Activated CD4-positive, alpha-beta T cell treated with anti-CD3 and anti-CD28 coated beads, Interleukin-2, amount 50 U/mL, for 16 hours (primary cell): ENCODE measurements at places on chromosomes 6 and 20.

- no peak for DNase-seq
These were observed 548.2 kb downstream of the PRKN start for GRCh38 chr6:162179196-162179951.

- no peak for DNase-seq
These were observed 96.8 kb downstream of the PHACTR1 start for GRCh38 chr6:12813321-12813720.

DNA sequence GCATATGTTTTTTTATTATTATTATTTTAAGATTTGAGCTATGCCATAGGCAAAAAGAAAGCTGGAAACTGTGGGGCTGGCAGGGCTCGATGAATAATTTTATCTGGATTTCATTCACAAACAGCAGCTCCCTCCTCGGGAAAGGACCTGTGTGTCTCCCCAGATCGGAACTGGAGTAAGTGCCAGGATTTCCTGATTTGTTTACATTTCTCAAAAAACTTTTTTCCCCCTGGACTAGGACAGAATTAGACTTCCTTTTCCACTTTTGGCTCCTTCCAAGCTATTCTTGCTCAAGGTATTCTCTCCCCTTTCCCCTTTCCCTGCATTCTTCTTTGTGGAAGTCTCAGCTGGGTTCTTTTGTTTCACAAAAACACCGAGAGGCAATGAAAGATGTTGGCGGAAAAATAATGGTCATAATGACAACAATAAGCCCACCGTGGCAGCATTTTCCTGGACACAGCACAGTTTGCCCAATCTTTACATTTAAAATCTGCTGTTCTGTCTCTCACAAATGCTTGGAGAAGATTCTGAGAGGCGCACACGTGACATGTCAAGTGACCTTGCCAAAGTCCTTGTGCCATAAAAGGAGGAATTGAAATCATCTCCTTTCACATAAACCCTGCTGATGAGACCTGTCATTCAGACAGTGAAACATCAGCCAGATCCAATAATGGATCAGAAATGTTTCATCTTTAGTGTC is 85.8 kb upstream of the PREP start:
- DNase-seq = no peak

- no peak for DNase-seq
These were observed 588.4 kb upstream of the CITED2 start for GRCh38 chr6:139962654-139963347.

- DNase-seq = no peak
These were observed 84.9 kb downstream of the OLIG3 start for GRCh38 chr6:137409266-137409777.

- DNase-seq = no peak
These were observed 242.8 kb upstream of the TCF21 start for GRCh38 chr6:133645966-133646740.

DNA sequence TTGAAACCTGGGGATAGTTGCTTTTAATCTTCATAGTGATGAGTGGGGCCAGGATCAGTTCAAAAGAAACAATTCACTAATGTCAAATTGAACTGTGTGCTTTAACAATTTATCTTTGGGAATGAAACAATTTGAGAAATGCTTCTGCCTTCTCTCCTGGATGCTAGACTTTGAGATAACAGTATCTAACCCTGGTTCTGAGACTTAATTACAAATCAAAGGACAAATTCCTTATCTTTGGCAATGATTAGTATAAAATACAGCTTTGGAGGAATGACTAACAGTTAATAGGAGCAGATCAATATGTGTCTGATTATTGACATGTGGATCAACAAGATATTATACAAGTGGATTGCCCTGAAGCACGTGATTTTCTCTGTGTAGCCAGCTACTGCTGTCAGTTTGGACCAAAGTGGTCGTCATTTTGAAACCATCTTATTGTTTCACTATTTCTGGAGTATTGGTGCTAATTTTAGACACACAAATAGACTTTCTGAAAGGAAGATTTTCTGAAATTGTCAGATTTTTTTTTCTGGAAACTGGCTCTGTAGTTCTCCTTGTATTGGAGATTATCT is 6.2 kb upstream of the FLRT3 start:
- DNase-seq = no peak

GRCh38 chr6:25652007-25652515 is at the start of gene SCGN:
TSS of gene SCGN (plus strand) at chr6:25652215. CDS start at chr6:25652404, 189 bp downstream.
- DNase-seq = peak; percentile 27

DNA sequence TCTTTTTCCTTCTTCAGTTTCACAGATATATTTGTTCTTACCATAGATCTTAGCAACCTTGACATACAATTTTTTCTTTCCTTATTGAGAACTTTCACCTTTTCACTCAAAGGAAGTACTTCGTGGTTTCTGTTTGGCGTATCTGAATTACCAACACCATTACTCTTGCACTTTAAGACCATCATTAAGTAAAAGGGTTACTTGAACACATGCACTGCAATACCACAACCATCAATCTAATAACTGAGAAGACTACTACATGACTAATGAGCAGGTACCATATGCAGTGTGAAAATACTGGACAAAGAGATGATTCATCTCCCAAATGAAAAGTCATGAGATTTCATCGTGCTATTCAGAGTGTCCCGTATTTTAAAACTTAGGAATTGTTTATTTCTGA is 21.7 kb upstream of the SENP6 start:
- DNase-seq = peak; percentile 65

- DNase-seq = no peak
These were observed 83.0 kb downstream of the YTHDF1 start for GRCh38 chr20:63132715-63133471.

GRCh38 chr20:48970681-48971365 is 49.3 kb downstream of the ARFGEF2 start:
- DNase-seq = no peak

DNA sequence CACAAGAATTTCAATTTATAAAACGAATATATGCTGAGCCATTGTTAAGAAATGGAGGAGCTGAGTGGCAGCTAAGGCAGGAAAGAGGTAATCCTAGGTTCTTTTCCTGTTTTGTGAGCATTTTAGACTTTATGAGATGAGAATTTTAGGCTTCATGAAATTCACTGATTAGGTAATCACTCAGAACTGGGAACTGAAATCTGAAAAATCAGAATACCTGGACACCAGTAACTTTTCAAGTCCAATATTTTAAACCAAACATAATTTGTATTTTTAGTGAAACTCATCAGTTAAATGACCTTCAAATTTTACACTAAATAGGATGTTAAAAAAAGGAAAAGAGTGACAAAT is 389.9 kb downstream of the HTR1B start:
- DNase-seq = no peak

GRCh38 chr20:36572701-36573102 is 695 bp upstream of the TGIF2 start:
- peak; percentile 56 for DNase-seq

GRCh38 chr6:134138226-134138975 is 86.0 kb upstream of the SLC2A12 start:
- no peak for DNase-seq

GRCh38 chr6:73514746-73515110 is 6.1 kb downstream of the EEF1A1 start:
- DNase-seq = peak; percentile 60

- no peak for DNase-seq
These were observed 62.6 kb downstream of the IGF2R start for GRCh38 chr6:160031442-160031841.

- DNase-seq = no peak
These were observed 38.5 kb downstream of the TSPYL4 start for GRCh38 chr6:116215414-116215813.
